ENCODE measurements at places on chromosomes 11 and 22. TPM values are rescaled to one million over a fixed set of nuclear protein-coding genes. Genes with fewer than 3 reads are reported as not detected.

- no peaks in the 10 kb centered on the region for H3K4me1 ChIP-seq
- H3K4me3 ChIP-seq: no peak overlapping the region
- H3K36me3 ChIP-seq: no peaks in the 10 kb centered on the region
- H3K27ac ChIP-seq: no peak overlapping the region
- DNase-seq: no peak
These were observed 107.9 kb downstream of the SCN3B start for GRCh38 chr11:123546515-123546914.

GRCh38 chr11:43892851-43893250, 12.2 kb downstream of the ALKBH3 start:
- H3K27ac ChIP-seq: no peak overlapping the region
- H3K4me1 ChIP-seq: no peaks in the 10 kb centered on the region

GRCh38 chr22:37179622-37180420, 8.2 kb downstream of the C1QTNF6 start:
- peaks cover 18% of the 10 kb centered on the region for H3K4me1 ChIP-seq
- no peak for DNase-seq
- H3K4me3 ChIP-seq: no peak overlapping the region
- no peaks in the 10 kb centered on the region for H3K36me3 ChIP-seq
- no peaks in the 10 kb centered on the region for H3K27me3 ChIP-seq

The TEX54 gene
- not detected for total RNA-seq

GRCh38 chr11:18669219-18669596, 29.4 kb upstream of the TMEM86A start:
- no peaks in the 10 kb centered on the region for H3K4me1 ChIP-seq
- H3K27ac ChIP-seq: no peak overlapping the region
- no peaks in the 10 kb centered on the region for H3K36me3 ChIP-seq
- no peaks in the 10 kb centered on the region for H3K27me3 ChIP-seq
- DNase-seq: no peak

DNA sequence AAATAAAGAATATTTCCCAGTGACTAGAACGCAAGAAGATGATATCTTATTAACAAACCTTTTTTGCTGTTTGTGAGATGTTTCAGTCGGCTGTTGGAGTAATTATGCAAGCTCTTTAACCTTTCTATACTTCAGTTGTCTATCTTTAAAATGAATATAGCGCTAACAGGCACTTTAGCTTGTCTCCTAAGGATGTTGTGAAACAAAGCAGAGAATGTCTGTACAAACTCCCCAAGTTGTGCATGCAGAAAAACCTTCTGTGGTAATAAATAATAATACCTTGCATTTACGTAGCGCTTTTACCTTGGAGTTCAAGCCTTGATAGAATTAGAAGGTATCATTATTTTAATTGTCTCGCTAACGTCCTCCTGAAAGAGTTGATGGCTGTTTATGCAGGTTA, 1.9 kb upstream of the KDM2A start:
- H3K4me3 ChIP-seq: no peak overlapping the region
- H3K36me3 ChIP-seq: no peaks in the 10 kb centered on the region
- no peak for DNase-seq
- peak overlapping the region; percentile 98 for H3K27ac ChIP-seq
- no peaks in the 10 kb centered on the region for H3K4me1 ChIP-seq

The KCNJ1 gene
- total RNA-seq: not detected

- no peaks in the 10 kb centered on the region for H3K36me3 ChIP-seq
- no peak overlapping the region for H3K27ac ChIP-seq
- no peak overlapping the region for H3K4me3 ChIP-seq
- DNase-seq: peak; percentile 17
- H3K4me1 ChIP-seq: no peaks in the 10 kb centered on the region
These were observed 21.3 kb upstream of the NELL1 start for GRCh38 chr11:20647976-20648565.

DNA sequence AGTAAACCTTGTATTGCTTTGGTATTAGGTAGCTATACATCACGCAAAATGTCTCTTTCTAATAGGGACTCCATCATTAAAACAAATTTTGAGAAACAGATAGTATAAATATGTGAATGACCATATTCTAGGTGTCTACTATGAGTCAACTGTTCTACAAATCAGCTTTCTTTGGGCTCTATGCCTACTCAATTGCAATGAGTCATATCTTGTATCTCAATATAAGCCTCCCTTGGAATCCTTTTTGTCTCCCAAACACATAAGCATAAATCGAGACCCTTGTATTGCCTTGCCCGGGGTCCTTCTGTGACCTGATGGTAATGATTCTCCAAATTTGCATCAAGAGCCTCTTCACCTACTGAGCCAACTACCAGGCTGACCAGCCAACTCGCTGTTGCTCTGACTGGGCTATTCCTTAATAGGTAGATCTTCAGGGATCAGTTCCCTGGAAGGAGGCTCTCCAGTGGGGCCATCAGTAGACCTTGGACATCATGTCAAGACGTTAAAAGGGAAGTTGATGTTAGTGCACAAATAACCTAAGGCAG, 22.2 kb downstream of the BLID start:
- H3K4me1 ChIP-seq: no peaks in the 10 kb centered on the region
- H3K27me3 ChIP-seq: no peaks in the 10 kb centered on the region
- H3K4me3 ChIP-seq: no peak overlapping the region
- no peak overlapping the region for H3K27ac ChIP-seq
- no peaks in the 10 kb centered on the region for H3K36me3 ChIP-seq

Data from Peyer's patch (tissue), 4 donors.